ENCODE measurements at places on chromosomes 2 and 18. TPM values are rescaled to one million over a fixed set of nuclear protein-coding genes. Genes with fewer than 3 reads are reported as not detected.

Gene ABCG8
- total RNA-seq, result 0.31 TPM

- H3K4me1 ChIP-seq, result 0 out of 2 replicates have a peak, but pooled peaks cover 9% of the 10 kb centered on the region
These were observed 269.0 kb downstream of the CDCA7 start for GRCh38 chr2:173623438-173624319.

GRCh38 chr2:67991456-67991855, 71.3 kb downstream of the C1D start:
- H3K4me1 ChIP-seq, result no peaks in the 10 kb centered on the region
- no peaks in the 10 kb centered on the region for H3K36me3 ChIP-seq
- no peak overlapping the region for H3K27ac ChIP-seq
- H3K27me3 ChIP-seq, result no peaks in the 10 kb centered on the region
- no peak for DNase-seq

DNA sequence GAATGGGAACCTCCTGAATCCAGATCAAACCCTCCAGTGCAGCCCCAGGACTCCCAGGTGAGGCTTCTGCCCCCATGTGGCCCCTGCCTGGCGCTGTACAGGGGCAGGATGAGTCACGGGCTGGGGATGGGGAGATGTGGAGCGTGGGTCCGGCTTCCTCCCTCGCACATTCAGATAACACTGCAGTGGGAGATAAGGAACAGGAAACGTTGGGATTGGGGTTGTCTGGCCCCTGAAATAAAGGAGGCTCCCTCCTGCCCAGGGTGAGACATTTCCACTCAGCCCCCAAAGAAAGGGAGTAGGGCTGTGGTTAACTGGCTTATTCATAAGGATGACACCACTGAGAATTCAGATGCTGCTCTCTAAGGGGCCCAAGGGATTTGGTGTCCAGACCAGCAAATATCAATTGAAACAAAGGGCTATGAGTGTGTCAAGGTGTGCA, 30.7 kb downstream of the IGFBP5 start:
- peaks cover 19% of the 10 kb centered on the region for H3K4me1 ChIP-seq
- peak; percentile 19 for DNase-seq
- 0 out of 2 replicates have a peak, but pooled peaks cover 6% of the 10 kb centered on the region for H3K36me3 ChIP-seq
- H3K27me3 ChIP-seq, result no peaks in the 10 kb centered on the region
- peak overlapping the region; percentile 63 for H3K27ac ChIP-seq

DNA sequence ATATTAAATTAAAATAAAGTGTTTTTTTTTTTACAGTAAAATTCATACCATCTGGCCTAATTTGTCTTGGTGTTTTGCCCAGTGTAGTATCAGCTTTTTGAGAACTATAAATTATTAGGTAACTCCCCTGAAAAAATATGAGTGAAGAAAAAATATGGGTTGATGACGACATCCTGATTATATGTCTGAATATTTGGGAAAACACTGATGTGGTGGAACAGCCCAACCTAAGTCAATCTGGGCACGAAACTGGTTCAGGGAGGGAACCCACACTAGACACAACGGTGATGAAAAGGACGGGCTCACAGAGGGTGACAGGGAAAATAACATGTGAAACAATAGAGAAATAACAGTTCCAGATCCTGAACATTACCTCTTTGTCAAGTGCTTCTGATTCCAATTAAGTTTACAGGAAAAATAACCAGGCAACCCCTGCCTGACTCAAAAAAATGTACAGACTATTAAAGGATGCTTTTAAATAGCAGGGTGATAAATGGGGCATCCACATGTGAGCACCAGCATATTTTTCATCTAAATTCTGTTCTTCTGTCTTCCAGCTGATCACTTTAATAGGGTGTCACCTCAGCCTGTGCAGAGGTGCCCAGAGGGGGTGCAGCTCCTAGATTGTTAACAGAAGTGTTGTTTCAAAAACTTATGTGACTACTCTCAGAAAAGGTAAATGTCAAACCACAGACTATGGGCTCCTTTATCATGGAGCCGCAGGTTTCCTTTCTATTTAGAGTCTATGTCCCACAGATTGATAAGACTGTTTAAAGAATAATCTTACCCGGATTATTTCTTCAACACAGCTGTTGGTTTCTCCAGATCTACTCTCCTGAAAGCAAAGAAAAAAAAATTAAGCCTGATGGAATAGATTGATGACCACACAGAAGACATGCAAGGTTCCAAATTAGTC, 305.4 kb downstream of the AFF3 start:
- no peaks in the 10 kb centered on the region for H3K36me3 ChIP-seq
- DNase-seq, result no peak
- H3K27me3 ChIP-seq, result no peaks in the 10 kb centered on the region
- no peak overlapping the region for H3K4me3 ChIP-seq
